Nucleus accumbens (tissue), 56 donors: ENCODE measurements at places on chromosomes 5 and 9.

GRCh38 chr5:122306461-122306860, 5.6 kb upstream of the SNCAIP start:
- DNase-seq, result no peak

- no peak for DNase-seq
Observed at GRCh38 chr5:156134216-156134615, 192.7 kb upstream of the SGCD start.

DNA sequence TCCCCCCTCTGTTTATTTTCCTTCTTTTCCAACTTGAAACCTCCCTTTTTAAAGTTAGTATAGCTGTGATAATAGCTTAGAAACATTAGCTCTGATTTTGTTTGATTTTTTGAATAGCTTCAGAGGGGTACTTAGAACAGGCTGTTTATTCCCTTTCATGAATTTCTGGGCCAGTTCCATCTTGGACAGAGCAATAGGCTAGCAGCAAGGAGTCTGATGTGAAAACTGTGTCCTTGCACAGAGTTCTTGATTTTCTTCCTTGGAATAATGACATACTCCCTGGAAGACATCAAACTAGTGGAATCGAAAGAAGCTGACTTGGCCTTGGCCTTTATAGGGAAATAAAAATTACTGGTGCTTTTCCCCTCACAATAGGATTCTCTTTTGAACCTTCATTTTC, 32.9 kb downstream of the NTRK2 start:
- DNase-seq, result no peak

GRCh38 chr9:124180557-124180956, 77.2 kb upstream of the NEK6 start:
- no peak for DNase-seq

GRCh38 chr5:6847870-6848269, 134.6 kb downstream of the TENT4A start:
- no peak for DNase-seq

- no peak for DNase-seq
Observed at GRCh38 chr9:126053913-126054312, 272.7 kb upstream of the MVB12B start.

DNA sequence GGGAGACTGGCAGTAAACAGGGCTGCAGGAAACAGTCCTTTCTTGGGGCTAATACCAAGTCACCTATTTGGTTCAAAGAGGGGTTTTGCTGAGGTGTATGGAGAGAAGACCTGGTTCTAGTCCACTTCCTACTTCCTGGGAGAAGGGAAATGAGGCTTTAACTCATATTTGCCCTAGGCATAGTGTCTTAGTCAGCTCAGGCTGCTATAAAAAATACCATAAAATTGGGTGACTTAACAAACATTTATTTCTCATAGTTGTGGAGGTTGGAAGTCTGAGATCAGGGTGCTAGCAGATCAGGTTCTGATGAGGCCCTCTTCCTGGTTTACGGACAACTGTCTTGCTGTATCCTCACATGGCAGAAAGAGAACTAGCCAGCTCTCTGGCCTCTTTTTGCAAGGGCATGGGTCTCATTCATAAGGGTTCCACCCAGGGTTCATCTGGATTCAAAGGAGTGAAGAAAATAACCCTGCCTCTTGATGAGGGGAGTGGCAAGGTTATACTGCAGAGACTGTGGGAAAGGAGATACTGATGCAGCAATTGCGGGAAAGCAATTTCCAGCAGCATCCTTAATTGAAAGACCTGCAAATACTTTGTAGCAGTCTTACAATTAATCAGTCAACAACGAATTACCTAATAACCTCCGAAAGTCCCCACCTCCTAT, 40.5 kb downstream of the ANKDD1B start:
- DNase-seq, result no peak

DNA sequence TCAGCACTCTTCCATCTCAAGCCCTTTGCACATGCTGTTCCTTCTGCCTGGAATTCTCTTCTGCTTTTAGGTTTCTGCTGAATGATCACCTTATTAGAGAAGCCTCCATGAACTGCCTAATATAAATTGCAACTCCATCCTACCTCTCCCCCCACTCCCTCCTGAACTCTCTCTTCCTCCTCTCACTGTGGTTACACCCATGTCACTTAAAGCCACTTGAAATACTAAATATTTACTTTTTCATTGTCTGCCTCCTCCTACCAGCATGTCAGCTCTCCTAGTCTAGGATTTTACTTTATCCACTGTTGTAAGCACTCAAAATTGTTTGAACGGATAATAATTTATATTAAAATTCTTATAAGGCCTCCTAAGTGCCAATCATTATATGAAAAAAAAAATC, 43.8 kb downstream of the ACTL7B start:
- no peak for DNase-seq

- no peak for DNase-seq
Observed at GRCh38 chr5:8750100-8750499, 795.8 kb downstream of the SEMA5A start.

DNA sequence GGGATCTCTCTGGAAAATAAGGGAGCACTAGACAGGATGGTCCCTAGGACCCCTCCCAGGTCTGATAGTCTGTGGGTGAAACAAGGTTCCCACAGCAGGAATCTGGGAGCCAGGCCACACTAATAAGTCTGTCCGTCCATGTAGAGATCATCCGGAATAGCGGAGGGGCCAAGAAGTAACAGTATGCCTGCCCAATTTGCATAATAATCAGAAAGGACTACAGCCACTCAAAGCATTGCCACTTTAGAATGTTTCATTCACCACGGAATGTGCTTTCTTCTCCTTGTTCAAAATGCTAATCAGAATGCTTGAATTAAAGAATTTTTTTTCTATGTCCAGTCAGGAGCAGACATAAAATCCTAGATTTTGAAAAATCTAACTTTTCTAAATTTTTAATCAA, 254.9 kb downstream of the ACTL7B start:
- DNase-seq, result no peak

- DNase-seq, result no peak
Observed at GRCh38 chr5:31574772-31575171, 42.7 kb downstream of the C5orf22 start.

- DNase-seq, result no peak
Observed at GRCh38 chr5:102638912-102639652, 116.0 kb upstream of the PAM start.

DNA sequence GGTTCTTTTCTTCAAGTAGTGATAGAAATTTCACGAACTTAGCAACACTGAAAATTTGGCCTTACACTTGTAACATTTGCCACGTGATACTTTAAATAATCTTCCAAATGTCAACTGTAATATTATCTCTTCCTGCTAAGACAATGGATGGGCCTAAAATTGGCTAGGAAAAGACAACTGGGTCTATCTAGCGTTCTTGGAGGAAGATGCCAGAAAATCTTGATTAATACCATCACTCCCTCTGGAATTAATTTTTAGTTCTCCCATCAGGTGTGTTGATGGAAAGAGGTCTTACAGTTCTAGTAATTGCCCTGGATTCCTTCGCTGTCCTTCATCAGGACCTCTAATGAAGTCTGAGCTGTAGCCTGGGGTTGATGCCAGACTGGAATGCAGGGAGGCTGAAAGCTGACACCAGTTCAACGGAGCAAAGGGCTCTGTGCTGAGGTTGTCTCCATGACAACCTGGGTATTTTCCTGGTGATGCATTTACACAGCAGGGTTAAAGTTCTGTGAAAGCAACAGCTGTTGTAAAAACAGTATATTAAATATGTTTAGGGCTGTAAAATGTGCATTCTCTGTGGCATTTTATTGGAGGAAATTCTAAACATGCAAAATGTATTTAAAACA, 92.3 kb downstream of the GAS1 start:
- no peak for DNase-seq

DNA sequence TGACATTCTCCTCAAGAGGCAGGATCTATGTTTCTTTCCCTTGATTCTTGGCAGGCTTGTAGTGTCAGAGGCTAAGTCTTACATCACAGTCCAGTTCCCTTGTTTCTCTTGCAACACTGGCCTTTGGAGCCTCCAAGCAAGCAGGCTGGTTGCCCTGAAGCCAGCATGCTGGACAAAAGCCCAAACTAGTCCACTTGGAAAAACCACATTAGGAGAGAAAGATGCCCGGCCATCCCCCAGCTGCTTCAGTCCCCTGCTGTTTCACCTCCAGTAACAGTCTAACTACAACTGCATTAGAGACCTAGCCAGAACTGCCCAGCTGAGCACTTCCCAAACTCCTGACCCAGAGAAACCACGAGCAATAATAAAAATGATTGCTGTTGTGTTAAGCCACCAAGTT, 87.6 kb downstream of the ADAMTS6 start:
- DNase-seq, result no peak

GRCh38 chr5:82183828-82184227, 94.3 kb downstream of the RPS23 start:
- DNase-seq, result no peak

- no peak for DNase-seq
Observed at GRCh38 chr5:98415663-98416062, 357.8 kb upstream of the RGMB start.

GRCh38 chr5:66652818-66653217, 56.6 kb downstream of the MAST4 start:
- DNase-seq, result no peak

GRCh38 chr9:89686126-89686525, 81.3 kb downstream of the GADD45G start:
- no peak for DNase-seq

- no peak for DNase-seq
Observed at GRCh38 chr9:68861436-68861835, 152.5 kb downstream of the PRKACG start.

DNA sequence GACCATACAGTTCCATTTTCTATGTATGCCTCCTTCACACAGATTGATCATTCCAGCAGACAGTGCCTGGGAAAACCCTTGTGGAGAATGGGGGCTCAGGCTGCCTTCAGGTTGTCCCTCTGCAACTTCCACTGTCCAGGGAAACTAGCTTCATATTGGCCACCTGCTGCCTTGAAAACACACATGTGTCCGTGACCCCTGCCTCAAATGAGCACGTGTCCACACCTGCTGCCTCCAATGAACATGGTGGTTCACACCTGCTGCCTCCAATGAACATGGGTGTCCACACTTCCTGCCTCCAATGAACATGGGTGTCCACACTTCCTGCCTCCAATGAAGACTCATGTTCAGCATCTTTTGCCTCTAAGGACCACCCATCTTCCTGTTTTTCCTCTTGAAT, 185.4 kb upstream of the ADCY2 start:
- no peak for DNase-seq

DNA sequence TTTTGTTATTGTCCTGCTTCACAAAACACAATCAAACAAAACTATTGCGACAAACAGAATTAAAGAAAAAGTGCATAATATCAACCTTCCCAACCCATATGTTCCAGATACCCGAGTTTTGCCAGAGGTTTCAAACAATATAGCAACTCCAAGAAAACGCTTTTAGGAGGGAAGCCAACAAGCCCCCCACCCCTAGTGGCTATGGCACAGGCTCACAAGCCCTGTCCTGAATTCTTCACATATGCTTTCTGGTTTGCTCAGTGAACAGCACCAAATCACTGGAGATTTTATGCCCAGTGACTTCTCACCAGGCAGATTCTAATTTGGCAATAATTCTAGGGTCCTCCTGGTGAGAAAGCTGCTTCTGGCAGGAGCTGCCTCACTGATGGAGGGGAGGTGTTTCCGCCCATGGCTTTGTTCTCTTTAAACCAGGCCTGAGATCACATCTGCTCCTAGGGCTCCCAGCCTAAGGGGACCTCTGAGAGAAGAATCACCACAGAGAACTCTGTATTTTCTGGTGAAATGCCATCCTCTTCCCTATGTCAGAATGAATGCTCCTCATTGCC, 1982.4 kb downstream of the EFNA5 start:
- DNase-seq, result no peak

- DNase-seq, result no peak
Observed at GRCh38 chr5:168852329-168852728, 273.2 kb upstream of the PANK3 start.

DNA sequence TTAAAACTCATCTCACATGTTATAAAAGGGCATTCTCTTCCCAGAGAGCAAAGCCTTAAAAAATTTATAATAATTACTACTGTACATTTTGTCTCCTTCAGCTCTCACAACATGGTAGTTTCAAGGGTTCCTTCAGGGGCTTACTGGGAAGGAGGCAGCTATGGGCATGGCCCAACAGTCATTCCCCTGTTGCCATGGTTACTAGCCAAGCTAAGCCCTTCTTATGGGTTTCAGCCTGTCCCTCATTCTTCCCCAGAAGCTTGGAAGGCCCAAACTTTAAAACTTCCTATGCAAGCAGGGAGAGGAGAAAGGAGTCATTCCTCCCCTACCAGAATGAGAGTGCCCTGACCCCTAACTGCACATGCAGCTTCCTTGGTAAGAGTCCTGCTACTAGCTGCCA, 82.2 kb upstream of the CNTLN start:
- no peak for DNase-seq

GRCh38 chr9:89122949-89123348, 55.7 kb downstream of the SHC3 start:
- DNase-seq, result no peak

DNA sequence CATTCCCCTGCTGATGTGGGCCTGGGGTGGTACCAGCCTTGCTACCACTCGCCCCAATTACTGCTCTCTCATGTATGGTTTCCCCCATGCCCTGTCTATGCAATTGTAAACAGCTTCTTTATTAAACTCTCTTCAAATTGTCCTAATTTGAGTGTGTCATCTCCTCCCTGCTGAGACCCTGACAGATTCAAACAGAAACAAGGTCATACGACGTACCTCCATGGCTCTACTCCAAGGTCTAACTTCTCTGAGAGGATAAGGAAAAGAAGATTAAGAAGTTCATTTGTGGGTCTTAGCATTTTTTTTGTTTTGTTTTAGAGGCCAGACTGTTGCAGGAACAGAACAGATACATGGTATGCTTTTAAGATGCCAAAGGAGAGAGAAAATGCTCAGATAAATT, 38.0 kb downstream of the ABITRAM start:
- no peak for DNase-seq

GRCh38 chr5:40720069-40720468, 35.7 kb downstream of the TTC33 start:
- no peak for DNase-seq

DNA sequence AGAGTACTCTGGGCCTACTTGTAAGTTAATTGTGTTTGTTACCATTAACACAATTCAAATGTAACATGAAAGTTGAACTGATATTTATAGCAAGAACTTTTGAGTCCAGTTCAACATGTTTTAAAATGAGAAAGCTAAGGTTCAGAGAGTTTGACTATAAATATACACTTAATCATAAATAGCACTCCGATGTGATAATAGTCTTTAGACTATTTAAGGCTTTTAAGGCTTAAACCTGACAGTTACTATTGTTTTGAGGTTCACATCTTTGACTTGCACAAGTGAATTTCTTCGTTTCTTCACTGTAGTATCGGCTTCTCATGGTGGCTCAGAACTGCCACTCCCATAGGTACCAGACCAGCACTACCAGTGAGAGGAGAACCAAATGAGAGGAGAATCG, 42.4 kb downstream of the ZNF608 start:
- no peak for DNase-seq

DNA sequence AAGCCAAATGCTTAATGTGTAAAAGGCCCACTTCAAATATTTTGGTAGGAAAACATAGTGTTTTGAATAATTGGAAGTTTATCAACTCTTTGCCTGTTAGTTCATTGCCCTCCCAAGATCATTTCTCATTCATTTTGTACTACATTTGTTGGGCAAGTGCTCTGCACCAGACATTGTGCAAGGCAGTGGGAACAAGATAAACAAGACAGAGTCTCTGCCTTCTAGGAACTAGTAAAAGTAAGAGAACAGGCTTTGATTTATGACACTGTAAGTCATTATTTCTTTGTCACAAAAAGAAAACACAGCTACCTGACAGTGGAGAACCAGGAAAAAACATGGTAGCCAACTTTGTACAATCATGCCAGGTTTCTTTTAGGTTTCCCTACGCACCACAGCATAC, 63.7 kb upstream of the PAM start:
- no peak for DNase-seq

GRCh38 chr5:145464171-145464570, 371.0 kb downstream of the PRELID2 start:
- no peak for DNase-seq
